Activated CD8-positive, alpha-beta memory T cell treated with anti-CD3 and anti-CD28 coated beads for 1 hour (primary cell): ENCODE measurements at places on chromosomes 1 and 21.

DNA sequence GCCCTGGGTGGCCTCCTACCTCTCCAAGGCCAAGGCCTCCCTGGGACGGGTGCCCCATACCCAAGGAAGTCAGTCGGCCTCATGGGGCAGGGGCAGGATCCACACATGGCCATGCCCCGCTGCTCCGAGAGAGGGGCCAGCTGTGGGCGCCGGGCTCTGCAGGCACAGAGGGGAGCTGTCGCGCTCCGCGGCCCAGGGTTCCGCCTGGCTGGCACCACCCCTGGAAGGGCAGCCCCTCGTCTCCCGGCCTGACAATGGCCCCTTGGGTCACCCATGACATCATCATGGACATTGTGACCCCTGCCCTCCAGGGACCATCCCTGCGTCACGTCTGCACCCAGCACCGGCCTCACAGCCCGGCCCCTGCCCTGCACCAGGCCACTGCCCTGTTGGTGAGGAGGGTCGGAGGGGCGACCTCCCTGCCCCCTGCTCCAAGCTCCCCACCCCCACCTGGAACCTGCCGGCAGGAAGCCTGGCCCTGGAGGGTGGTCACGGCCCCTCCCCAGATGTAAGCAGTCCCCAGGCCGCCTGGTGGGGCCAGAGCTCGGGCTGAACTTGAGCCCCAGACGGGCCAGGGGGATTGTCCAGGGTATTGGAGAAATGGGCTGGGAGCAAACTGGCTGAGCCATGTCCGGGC lies 5.8 kb downstream of the TTLL10 start:
- DNase-seq, result no peak

DNA sequence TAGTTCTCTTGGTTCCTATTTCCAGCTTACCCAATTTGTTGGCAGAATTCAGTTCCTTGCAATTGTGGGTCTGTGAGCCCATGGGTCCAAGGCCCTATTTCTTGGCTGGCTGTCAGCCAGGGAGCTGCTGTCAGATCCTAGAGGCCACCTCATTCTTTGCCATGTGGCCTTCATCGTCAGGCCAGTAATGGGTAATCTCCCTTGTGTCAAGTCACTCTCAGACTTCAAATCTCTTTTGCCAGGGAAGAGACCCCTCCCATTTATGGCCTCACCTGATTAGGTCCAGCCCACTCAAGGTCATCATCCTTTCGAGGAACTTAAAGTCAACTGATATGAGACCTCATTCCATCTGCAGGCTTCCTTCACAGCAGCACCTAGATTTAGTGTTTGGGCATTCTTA lies 17.9 kb downstream of the OBSCN start:
- no peak for DNase-seq

- no peak for DNase-seq
Measured at GRCh38 chr1:156592158-156592909, 758 bp downstream of the NAXE start.

GRCh38 chr1:167472752-167473521 lies 45.4 kb downstream of the CD247 start:
- DNase-seq, result no peak

GRCh38 chr1:116350097-116350645 lies 22.9 kb upstream of the ATP1A1 start:
- no peak for DNase-seq

GRCh38 chr1:193456811-193457280 lies 270.4 kb upstream of the B3GALT2 start:
- no peak for DNase-seq

DNA sequence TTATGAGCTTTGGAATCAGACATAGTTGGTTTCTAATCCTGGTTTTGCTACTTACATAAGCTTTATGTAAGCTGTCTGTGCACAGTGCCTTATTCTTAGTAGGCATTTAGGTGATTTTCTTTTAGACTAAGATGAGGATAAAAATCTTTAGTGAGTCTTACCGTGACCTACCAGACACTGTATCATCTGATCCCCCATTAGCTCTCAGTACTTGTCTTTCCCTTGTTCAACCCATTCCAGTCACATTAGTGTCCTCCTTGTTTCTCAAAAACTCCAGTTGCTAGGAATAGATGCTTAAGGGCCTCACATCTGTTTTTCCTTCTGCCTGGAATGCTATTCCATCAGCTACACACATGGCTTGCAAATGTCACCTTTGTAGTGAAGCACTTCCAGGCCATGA lies 18.8 kb downstream of the PPP1R12B start:
- no peak for DNase-seq

DNA sequence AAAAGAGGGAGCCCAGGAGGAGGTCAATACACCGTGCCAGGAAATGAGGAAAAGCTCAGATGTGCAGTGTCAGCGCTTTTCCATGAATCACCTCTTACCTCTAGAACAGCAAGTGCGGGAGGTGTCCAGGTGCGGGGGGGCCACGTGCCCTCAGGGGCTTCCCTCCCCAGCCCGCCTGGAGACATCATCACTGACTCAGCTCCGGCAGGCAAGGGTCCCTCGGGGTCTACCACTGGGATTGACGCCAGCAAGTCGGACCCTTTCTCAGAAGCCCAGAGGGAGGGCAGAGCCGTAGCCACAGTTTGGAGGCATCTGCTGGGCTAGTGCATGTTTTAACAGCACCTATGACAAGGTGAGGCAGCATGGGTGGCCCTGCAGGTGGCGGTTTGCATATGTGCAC lies 67.4 kb upstream of the TRAPPC10 start:
- no peak for DNase-seq

DNA sequence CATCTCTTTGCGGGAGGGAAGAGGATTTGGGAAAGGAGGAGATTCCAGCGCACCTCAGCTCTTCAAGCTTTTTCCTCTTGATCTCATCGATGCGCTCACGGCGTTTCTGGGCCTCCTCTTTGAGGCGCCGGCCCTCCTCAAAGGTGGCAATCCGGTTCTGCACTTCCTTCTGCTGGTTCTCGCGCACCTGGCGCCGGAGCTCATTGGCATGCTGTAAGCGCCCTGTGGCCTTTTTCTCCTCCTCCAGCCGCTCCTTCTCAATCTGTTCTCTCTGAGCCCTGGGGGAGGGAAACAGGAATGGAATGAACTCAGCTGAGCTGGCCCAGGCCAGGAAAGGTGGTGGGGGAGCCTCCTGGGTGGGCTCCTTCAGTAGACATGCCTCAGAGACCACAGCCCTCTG lies 10.4 kb upstream of the VSIG8 start:
- DNase-seq, result no peak

- DNase-seq, result no peak
Measured at GRCh38 chr1:65605621-65606020, 185.2 kb downstream of the LEPR start.

DNA sequence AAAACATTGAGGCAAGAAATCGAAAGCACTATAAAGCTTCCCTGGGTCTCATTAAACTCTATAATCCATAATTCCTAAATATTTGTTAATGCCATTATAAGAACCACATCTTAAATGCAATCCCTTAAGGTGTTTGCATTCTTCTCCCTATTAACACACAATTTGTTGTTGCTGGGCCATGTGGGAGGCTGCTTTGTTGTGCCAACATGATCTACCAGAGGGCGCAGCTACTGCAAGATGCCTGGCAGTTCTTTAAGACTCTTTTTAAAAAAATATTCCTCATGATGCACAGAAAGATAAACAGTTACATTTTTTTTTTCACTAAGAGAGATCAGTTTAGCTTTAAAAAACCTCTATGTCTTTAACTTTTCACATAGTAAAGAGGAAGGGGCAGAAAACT lies 39.0 kb upstream of the BCAS2 start:
- no peak for DNase-seq

DNA sequence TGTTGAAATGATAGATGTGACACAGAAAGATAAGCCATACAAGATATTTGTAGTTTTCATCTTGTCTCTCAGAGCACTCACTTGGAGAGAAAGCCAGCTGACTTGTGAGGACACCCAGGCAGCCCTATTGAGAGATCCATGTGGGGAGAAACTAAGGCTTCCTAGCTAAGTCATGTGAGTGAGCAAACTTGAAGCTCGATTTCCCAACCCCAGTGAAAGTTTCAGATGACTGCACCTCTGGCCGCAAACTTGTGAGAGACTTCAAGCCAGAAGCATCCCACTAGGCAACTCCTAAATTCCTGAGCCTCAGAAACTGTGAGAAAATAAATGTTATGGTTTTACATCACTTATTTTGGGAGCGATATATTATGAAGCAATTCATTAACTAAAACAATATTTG lies 832.3 kb downstream of the LTN1 start:
- DNase-seq, result no peak

DNA sequence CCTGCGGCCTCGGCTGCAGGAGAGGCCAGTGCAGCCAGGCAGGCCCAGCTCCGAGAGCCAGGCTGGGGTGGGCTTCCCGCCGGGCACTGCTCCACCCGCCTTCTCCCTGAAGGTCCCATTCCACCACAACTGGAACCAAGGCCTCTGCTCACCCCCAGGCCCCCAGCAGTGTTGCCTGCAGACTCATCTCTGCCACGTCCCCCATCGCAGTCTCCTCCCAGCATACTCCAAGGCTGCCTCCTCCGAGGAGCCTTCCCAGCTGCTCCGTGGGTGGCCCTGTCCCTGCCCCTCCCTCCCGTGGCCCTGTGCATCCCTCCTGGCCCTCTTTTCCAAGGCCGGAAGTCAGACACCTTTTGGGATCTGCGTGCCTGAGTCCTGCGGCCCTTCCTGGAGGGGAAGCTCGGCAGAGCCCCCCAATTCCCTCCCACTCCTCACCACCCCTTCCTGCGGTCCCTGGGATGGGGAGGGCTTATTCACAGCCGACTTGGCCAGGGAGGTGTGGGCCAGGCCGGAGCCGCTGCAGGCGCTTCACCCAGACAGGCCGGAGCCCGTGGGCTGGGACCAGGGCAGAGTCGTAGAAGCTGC lies 47.6 kb downstream of the SLX9 start:
- DNase-seq, result no peak

- no peak for DNase-seq
Measured at GRCh38 chr1:244730153-244730933, 77.4 kb downstream of the DESI2 start.

DNA sequence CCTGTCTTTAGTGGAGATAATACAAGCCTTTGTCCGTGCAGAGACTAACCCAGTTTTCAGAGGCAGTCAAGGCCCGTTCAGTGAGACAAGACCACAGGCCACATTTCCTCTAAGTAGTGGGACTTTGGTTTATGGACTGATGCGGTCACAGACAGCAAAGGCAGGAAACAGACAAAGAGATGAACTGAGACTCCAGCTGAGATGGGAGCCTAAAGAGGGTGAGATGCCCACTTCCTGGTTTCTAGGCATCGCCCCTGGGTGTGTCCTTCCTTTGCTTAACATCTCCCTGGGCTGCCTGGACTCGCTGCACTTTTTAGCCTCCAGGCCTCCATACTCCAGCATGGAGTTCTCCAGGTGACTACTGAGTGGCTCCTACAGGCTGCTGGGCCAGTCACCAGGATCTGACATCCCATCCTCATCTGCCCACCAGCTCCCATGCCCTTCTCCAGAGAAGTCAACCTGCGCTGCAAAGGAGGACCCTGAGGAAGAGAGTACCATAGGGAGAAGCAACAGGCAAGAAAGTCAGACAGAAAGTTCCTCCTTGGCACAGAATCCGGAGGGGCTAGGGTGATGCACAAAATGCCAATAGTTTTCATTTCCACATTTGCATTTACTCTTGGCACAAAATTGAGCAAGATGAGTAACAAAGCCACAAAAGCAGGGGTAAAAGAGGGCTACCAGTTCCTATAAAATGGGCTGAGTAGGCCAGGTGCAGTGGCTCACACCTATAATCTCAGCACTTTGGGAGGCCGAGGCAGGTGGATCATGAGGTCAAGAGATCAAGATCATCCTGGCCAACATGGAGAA lies 15.1 kb downstream of the THEMIS2 start:
- no peak for DNase-seq

DNA sequence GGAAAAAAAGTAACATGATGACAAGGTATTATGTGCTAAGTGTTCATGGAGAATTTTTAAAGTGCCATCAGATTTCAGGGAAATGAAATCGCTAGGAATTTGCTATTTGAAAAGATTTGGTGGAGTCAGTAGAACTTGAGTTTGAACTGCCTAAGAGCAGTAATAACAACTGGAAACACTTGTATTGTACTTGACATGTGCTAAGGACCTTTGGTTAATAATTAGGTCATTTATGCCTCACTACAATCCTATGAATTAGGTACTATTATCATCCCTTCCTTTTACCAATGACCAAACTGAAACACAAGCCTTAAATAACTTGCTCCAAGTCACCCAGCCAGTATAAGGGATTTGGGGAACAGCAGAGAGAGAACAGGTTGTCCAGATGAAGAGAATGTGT lies 133.4 kb downstream of the NTNG1 start:
- no peak for DNase-seq

DNA sequence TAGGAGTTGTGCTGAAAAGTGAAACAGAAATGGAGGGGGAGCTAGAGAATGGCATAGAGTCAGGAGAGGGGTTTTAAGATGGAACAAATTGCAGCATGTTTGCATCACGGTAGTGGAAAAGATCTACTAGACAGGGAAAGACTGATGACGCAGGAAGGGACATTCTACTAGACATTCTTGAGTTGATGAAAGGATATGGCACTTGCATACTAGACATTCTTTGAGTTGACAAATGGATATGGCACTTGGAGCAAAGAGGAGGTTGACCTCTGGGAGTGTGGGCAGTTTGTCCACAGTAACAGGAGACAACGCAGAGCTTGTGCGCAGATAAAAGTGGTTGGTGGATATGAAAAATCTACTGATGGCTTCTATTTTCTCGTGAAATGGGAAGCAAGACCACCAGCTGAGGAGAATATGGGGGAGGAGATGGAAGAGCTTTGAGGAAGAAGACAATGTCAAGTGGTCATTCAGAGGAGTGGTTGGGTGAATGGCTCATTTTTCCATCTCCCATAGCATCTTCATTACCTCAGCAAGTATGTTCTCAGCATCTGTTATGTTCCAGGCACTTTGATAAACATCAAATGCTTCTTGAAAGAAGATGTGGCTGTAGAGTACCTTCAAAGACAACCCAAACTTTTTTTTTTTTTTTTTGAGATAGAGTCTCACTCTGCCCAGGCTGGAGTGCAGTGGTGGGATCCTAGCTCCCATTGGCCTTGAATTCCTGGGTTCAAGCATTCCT lies 2.4 kb upstream of the CTPS1 start:
- no peak for DNase-seq

- no peak for DNase-seq
Measured at GRCh38 chr1:211183747-211184313, 49.9 kb upstream of the KCNH1 start.

- DNase-seq, result no peak
Measured at GRCh38 chr1:76585980-76586674, 281.2 kb upstream of the ST6GALNAC5 start.

- DNase-seq, result no peak
Measured at GRCh38 chr1:8013399-8013798, 12.7 kb downstream of the ERRFI1 start.

GRCh38 chr1:179808503-179808902 lies 65.4 kb downstream of the FAM163A start:
- DNase-seq, result no peak

- DNase-seq, result no peak
Measured at GRCh38 chr1:17636612-17637011, 97.1 kb downstream of the ARHGEF10L start.

GRCh38 chr1:9406111-9406510 lies 113.4 kb downstream of the SPSB1 start:
- DNase-seq, result no peak
